NCI-H1436 treated with DMSO at 0.1 percent for 48 hours (cell line): ENCODE measurements at places on chromosomes 3 and 15.

DNA sequence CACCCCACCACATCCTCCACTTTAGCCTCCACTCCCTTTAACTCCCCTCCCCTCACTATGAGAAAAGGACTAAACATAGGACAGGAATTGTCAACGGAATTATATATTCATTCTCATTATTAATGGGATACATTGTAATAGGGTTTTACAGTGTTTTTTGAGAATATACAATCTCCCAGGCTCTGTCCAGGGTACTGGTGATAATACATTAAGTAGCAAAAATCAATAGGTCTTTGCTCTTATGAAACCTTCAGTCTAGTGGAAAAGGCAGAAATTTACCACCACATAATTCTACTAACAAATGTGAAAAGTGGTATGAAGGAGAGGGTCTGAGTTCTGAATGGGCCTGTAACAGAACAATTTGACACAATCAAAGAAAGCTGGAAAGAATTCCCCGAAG, 28.2 kb upstream of the IGSF11 start:
- no peak for DNase-seq

DNA sequence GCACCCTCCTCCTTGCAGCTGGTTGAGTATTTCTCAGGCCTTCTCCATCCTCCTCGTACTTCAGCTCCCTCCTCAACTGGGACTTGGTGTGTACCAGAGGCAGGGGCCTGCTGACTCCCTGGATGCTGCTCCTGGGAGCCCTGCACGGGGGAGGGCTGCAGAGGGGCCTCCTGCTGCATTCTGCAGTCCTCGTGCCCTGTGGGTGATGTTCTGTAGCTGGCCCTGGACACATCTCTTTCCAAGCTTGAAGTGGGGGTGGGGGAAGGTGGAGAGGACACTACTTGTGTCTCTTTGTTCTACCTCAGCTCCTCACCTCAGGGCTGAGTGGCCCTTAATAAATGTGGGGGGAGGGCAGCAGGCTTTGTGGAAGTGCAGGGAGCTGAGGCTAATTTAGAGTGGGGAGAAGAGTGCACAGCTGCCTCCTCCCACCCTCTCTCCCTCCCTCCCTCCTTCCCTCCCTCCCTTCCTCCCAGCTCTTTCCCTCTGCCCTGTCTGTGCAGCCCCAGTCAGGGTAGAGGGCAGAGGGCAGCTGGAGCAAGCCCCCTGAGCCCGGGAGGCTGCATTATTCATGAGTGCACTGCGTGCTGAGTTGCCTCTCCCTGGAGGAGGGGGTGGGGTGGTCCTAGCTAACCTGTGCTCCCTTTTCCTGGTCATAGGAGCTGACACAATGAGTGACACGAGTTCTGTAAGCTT, 3.7 kb upstream of the GRM2 start:
- no peak for DNase-seq

DNA sequence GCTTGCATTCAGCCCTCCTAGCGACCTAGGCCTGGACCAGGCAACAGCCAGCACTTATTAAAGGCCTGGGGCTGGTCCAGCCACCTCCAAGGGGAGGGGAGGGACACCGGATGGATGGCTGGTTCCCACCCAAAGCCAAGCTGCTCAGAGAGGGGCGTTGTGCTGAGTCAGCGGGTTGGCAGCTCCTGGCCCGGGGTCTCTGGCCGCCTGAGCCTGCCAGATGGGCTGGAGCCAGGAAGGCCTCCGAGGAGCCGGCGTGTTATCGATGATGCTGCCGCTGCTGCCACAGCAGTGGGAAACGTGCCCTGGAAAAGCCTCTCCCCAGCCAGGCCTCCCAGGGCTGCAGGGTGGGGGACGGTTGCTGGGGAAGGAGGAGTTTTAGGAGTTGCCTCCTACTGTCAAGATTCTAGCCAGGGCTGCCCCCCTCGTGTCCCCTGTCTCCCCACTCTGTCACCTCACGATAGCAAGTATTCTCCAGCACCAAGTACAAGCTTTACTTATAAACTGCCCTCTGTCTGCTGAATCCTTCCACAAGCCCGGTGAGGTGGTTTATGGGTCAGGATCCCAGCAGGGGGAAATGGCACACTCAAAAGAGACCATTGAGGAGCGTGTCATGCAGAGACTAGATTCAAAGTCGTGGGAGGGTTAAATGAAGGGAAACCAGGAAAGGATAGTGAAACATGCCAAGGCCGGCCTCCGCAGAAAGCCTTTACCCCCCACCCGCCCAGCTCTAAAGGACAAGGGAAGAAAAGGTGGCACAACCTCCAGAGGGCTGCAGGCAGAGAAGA, 43.2 kb upstream of the TSEN2 start:
- DNase-seq: no peak

DNA sequence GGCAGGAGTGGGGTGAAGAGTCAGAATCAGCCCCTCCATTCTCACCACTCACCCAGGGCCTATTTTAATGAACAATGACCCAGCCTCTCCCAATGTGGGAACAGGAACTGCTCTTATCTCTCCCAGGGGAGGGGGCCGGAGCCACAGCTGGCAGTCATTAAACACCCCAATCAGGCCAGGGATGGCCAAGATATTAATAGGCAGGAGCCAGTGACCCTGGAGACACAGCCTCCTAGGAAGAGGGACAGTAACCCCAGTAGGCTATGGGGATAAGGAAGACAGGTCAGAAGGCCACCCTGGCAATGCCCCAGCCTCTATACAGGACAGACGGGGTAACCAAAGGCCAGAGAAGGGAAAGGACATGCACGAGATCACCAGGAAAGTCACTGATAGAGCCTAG, 38.6 kb downstream of the VIPR1 start:
- no peak for DNase-seq

DNA sequence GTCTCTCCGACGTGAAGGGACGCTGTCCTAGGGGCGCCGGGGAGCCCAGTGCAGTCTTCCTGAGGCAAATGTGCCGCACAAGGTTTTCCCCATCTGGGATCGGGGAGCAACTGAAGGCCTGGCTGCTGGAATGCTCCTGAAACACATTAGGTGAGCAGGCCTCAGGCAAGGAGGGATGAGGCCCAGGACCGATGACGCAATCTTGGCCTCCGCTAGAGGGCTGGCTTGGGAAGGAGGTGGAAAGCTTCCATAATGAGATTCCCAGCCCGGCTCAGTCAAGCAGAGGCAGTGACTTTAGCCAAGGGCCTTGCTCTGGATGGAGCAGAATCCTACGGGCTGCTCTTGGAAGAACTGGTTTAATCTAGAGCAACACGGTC, 50.8 kb downstream of the CPN2 start:
- no peak for DNase-seq

DNA sequence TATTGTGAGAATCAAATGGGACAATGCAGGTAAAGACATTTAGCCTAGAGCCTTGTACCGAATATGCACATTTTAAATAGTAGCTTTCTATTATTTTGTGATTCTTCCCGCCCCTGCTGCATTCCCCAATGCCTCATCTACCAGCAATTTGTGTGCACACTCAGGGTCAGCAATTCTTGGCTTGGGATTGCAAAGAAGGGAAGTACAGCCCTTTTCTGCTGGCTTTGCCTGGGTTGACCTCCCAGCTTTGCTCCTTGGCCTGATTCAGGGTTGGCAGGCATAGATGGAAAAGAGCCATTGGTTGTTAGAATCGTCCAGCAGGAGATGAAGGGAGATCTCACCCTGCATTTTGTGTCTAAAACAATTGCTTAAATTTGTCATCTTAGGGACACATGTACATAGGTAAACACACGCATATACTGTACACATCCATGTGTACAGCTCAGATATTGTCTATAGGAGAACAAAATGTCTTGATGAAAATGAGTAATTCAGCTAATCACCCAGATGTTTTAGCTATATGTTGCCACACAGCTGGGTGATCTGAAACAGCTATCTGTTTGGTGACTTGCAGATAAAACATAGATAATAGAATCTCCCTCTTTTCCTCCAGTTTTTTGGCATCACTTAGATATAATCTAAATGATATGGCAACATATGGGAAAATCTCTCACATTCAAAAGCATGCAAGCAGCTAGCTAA, 340.9 kb upstream of the TBL1XR1 start:
- no peak for DNase-seq

DNA sequence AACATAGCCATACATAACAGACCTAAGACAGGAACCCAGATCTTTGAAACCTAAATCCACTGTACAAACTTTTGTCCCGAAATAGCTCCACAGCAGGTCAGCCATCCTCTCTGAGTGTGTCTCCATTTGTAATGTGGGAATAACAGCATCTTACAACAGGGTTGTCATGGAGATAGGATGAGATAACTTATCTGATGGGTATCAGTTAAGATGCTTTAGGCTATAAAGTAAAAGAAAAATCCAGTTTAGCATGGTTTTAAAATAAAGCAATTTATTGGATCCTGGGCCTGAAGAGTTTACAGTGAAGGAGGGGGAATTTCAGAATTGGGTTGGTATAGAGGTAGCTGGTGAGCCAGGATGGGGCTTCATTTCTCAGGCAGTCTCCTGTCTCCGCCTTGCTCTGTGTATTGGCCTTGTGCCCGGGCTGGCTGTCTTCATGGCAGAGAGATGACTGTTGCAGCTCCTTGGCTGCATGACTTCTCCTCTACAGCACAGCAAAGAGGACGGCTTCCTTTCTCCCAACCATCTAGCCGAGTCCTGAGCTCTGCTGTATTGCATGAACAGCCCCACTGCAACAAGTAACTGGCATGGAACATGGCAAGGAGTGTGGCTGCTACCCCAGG, 131.9 kb upstream of the PROK2 start:
- DNase-seq: no peak

DNA sequence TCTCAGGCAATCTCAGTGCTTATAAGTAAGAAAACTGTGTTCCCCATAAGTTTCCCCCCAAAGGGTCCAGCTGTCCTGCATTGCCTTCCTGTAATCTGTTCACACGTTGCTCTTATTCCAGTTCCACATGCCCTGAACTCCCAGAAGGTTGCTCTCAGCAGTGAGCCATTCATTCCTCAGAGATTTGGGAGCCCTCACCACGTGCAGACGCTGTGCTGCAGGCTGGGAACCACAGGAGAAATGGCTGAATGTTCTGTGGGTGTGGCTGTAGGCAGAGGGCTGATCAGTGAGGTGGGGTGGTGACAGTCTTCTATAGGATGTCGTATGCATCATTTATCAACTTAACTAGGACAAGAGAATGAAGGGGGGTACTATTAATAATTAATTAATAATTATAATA, 3.3 kb upstream of the THSD4 start:
- no peak for DNase-seq

- no peak for DNase-seq
Observed at GRCh38 chr15:56467616-56468015, 2.7 kb upstream of the MNS1 start.

DNA sequence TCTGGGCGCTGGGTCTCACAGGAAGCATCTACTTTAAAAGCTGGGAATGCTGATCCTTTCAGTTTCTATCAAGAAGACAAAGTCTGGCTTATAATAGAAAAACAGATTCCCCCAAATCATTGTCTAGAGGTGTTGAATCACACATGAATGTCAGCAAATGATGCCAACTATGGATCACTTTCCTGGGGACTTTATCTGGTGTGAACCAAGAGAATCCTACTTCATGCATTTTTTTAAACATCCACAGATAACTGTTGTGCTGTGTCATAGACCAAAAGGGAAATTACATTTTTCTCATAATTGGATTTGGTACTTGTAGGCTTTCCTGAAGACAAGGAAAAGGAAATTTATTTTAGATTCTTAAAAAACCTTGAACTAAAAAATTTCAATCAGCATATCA, 132.7 kb downstream of the CD47 start:
- DNase-seq: no peak

DNA sequence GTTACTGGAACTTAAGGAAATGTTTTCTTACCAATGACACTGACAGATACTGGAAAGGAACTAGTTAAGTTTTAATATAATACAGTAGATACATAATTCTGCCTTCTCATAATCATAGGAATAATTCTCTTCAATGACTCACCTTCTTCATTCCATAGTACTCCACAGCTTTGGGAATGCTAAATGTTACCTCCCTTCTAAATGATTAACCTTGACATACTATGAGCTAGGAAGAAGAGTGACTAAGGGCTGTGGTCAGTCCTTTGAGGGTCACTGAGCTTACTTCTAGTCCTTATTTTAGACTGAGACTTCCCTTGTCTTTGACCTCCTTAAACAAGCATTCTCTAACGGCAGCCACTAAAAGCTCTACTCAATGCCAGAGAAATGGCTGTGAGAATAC, 69.6 kb upstream of the PPIB start:
- DNase-seq: no peak

DNA sequence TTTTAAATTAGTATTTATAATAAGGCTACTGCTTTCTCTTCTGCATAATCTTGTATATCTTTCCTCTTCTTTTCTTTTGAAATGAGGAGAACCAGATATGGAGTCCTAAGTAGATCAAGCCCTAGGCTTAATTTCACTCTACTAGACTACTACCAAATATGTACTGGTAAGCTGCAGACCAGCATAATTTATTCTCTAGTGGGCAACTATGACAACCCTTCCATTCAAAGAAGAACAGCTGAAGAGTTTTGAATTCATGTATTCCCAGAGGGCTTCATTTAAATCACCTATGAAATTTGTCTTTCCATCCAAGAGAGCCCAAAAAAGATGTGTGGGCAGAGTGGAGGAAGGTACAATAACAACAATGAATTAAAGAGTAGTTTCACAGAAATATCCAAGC, 10.0 kb downstream of the RAD18 start:
- no peak for DNase-seq

- no peak for DNase-seq
Observed at GRCh38 chr3:45345846-45346580, 42.4 kb upstream of the LARS2 start.

DNA sequence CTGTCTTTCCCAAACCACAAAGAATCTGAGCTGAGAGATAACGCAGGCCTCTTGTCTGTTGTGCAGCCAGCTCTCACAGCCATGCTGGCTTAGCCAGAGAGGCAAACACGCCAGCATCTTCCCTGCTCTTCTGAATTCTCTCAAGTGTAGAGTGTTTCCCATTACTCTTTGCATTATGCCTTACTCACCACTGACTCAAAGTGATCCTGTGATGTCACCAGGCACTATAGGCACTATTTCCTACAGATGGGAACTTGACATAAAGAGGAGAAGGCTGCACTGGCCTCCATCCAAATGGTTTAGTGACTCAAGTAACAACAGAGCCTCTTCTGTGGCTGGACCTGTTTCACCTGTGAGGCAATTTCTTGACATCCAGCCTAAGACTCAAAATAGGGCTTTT, 44.4 kb downstream of the PDZRN3 start:
- DNase-seq: no peak

- DNase-seq: no peak
Observed at GRCh38 chr15:101262551-101262950, 10.7 kb upstream of the CHSY1 start.

DNA sequence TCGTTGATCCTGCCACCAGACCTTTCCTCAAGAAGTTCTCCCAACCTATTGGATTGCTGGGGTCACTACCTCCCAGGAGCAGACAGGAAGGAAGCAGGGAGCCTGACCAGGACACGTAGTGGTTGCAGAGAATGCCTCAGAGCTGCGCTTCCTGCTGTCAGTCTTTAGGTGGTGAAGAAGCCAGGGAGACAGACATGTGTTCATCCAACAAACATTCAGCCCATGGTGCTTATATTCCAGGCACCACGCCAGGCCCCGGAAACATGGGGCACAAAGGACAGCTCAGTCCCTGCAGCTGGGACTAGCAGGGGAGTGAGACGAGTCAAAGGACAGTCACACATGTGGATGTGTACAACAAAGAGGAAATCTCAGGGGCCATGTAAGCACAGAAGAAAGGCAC, 26.0 kb upstream of the CORO2B start:
- DNase-seq: no peak
